ENCODE measurements at places on chromosomes 7 and 10. TPM values are rescaled to one million over a fixed set of nuclear protein-coding genes. Genes with fewer than 3 reads are reported as not detected.

Gene RASA4B
- 6.1 TPM for total RNA-seq

Gene PTN
- total RNA-seq, result 91.1 TPM

- DNase-seq, result no peak
Observed at GRCh38 chr7:120615703-120616102, 242.2 kb downstream of the TSPAN12 start.

DNA sequence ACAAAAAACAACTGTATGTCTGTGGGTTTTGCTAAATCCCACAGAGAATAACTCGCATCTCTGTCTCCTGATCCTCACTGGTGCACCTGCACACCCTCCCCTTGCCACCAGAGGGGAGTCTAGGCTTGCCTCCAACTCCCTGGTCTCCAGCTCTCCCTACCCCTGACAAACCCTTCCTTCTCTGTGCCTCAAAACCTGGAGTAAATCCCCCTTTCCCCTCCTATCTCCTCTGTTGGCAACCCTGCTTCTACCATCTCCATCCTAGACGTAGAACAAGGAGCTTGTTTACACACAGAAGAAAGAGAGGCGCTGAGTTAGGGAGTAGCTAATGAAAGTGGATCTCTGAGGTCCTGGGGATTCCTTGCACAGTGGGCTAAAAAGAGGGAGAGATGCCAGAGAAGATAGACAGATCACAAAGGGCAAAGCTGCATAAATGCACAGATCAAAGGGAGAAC is 6.0 kb downstream of the MBLAC1 start:
- DNase-seq, result no peak

DNA sequence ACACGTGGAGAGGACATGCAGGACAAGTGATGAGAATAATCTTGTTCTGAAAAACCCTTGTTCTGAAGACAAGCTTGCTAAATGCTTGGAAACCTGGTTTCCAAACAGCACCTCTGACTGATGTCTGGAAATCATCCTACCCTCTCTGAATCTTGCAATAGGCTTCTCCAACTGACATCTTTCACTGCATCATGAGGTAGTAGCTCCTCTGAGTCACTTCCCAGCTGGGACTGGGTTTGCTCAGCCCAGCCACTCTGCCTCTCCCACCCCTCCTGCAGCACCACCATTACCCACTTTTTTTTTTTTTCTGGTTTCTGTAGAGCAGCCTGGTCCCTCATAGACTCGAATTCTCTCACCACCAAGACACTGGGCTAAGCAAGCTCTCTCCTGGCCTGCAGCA is 919.8 kb downstream of the GRID1 start:
- no peak for DNase-seq

- no peak for DNase-seq
Observed at GRCh38 chr7:157519246-157519645, 182.4 kb downstream of the DNAJB6 start.

- DNase-seq, result no peak
Observed at GRCh38 chr7:133053321-133053891, 28.5 kb downstream of the CHCHD3 start.

DNA sequence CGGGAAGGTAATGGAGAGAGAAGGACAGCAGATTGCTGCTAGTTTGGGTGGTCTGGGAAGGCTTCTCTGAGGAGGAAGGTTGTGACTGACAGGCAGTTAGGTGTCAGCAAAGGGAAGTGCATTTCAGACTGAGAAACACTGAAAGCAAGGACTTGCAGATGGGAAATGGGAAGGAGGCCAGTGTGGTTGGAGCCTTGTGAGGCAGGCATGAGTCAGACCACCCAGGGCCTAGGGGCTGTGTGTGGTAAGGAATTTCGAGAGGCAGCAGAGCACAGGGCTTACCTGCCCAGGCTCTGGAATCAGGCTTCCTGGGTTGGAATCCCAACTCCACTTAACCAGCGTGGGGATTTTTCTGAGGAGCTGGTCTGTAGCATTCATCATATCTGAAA is 53.5 kb downstream of the NRF1 start:
- no peak for DNase-seq
